Activated naive CD4-positive, alpha-beta T cell treated with anti-CD3 and anti-CD28 coated beads, Interleukin-2, amount 50 U/mL, for 72 hours (primary cell): ENCODE measurements at places on chromosomes 12 and 14. TPM values are rescaled to one million over a fixed set of nuclear protein-coding genes. Genes with fewer than 3 reads are reported as not detected.

- DNase-seq: no peak
Observed at GRCh38 chr14:100230361-100230760, 8.6 kb upstream of the YY1 start.

Gene MEG3
- not detected for total RNA-seq

DNA sequence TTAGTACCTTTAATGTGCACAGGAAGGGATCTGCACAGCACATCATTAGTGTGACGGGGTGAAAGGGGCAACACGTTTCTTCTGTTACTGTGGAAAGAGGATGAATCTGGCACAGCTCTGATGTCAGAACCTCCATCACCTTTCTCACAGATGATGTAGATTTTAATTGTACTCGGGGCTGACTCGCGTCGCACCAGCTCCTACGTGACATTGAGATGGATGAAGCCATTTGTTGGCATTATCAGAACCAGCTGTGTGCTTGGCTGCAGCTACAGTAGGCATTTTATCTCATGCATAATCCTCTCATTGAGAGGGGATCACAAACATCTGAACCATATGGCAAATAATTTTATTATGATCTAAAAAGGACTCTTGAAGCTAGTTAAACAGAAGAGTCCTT is 173.6 kb downstream of the PDZRN4 start:
- DNase-seq: no peak

Gene KRT3
- 0.09 TPM for total RNA-seq

DNA sequence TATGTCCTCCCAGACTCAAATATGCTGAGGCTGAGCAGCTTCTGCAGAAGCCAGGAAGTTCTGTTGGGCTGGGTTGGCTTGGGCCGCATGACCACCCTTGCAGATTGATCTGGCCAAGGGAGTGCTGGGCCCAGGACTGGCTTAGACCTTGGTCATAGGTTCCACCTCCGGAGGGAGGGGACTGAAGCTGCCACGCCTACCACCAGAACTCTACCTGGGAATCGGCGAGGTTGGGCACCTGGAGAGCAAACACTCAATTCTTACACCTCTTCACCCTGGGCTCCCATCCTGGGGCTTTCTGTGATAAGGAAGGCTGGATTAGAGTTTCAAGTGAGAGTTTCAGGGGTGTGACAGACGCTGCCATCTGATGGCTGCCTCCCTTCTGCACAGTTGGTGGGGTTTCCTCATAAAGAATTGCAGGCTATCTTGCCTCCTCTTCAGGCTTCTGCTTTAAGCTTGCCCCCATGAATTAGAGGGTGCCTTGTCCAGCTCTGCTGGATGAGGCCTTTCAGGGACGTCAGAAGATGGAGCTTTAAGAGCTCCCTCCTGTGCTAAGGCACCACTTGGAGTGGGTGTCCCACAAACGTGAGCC is 5.8 kb downstream of the SLC24A4 start:
- DNase-seq: no peak

Gene RERG
- not detected for total RNA-seq

Gene KNTC1
- total RNA-seq: 199 TPM

GRCh38 chr14:91968280-91968679 is 20.8 kb upstream of the FBLN5 start:
- DNase-seq: no peak

Gene CCDC196
- not detected for total RNA-seq

DNA sequence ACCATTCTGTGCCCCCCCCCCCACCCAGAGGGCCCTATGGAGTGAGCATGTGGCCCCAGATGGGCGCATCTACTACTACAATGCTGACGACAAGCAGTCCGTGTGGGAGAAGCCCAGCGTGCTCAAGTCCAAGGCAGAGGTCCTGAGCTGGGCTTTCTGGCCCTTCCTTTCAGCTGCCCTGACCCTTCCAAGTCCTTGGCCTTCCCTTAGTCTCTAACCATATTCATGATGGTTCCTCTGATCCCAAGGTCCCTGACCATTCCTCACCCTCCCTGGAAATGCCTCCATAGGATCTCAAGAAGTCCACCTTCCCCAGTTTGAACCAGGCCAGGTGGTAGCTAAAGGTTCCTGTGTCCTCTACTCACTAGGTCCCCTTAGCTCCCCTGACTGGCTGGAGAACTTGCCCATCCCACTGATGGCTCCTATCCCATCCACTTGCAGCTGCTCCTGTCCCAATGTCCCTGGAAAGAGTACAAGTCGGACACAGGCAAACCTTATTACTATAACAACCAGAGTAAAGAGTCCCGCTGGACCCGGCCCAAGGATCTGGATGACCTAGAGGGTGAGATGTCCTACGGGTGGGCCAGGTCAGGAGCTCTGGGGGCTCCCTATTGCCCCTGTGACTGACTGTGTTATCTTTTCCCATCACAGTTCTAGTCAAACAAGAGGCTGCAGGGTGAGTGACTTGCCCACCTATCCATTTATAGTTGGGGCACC is 9.8 kb downstream of the PRPF40B start:
- no peak for DNase-seq

GRCh38 chr12:7498809-7499208 is 4.8 kb downstream of the CD163 start:
- DNase-seq: no peak

DNA sequence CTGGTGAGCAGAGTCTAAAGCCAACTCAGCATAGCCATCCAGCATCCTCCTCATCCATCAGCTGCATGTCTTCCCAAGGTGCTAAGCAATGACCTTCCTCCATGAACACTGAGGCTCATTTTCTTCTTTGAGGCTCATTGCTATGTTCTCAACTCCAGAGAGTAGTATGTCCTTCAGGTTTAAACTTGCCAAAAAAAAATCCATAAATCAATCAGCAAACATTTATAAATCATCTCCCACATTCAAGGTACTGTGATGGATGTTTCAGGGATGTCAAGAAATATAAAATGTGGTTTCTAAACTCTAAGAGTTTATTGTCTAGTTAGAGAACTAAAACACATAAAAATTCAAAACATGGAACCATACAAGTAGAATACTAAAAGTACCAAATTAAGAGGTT is 29.8 kb upstream of the MDM1 start:
- DNase-seq: no peak

DNA sequence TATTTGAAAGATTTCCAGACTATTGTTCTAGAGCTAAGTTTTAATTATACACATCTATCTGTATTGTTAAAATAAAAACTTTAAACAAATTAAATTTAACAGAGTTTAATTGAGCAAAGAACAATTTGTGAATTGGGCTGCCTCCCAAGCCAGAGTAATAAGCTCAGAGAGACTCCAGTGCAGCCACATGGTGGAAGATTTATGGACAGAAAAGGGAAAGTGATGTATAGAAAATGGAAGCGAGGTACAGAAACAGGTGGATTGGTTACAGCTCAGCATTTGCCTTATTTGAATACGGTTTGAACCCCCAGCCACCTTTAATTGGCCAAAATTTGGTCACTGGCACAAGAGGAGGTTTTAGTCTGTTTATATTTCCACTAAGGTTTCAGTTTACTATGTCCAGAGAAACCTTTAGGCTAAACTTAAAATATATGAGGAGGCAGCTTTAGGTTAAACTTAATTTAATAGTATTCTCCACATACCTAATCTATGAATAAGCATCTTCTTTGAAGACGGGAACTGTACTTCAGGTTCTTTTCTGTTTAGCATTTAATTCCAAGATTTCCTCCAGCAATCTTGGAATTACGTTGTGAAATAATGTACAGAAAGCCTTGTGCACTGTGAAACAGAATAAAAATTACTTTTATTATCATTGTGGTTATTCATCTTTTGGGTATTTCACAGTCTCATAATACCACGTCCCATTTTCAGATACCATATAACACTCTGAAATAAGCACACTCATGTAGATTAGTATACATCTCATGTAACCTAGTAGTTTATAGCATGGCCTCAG is 19.4 kb downstream of the SRGAP1 start:
- DNase-seq: no peak

Gene COCH
- total RNA-seq: 1.4 TPM

GRCh38 chr14:68079941-68080697 is 260.5 kb downstream of the RAD51B start:
- DNase-seq: no peak

DNA sequence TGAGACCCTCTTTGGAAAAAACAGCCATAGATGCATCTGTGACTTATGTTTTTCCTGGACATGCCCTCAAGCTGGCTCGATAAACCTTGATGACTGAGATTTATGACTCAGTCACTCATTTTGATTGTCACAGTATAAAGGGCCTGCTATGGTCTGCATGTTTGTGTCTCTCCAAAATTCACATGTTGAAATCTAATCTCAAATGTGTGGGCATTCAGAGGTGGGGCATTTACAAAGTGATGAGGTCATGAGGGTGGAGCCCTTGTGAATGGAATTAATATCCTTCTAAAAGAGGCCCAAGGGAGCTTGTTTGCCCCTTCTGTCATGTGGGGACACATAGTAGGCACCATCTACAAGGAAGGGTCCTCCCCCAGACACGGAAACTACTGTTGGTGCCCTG is 372.9 kb downstream of the APAF1 start:
- DNase-seq: no peak

DNA sequence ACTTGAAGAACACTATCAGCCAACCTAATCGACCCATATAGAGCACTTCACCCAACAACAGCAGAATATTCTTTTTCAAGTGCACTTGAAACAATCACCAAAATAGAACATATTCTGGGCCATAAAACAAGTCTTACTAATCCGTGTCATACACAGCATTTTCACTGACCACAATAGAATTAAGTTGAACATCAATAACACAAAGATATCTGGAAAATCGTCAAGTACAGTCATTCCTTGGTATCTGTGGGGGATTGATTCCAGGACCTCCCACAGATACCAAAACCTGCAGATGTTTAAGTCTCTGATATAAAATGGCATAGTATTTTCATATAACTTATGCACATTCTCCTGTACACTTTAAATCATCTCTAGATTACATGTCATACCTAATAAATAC is 295.7 kb downstream of the BCL11B start:
- DNase-seq: no peak

Gene KRT6C
- total RNA-seq: not detected

DNA sequence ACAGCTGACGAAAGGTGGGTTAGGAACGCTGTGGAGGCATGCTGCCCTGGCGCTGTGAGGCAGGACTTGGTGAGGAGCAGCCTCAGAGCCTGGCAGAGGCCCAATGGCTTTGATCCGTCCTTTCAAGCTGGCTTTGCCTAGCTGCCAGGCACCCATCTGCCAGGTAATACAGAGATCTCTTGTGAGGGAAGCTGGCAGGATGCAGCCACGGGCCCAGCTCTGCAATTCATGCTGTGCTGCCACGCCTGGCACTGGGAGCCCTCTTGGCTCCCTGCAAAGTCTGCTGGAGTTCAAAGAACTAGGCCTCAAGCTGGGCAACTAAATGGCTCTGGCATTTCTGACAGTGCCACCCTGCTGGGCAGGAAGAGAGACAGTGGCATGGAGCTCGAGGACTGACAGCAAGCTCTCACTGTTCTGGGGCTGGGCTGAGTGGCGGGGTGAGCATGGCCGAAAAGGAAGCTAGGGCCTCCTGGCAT is 18.7 kb downstream of the IQSEC3 start:
- DNase-seq: no peak

GRCh38 chr12:100753837-100754236 is 40.7 kb upstream of the ANO4 start:
- DNase-seq: no peak

GRCh38 chr12:87985069-87985675 is 44.0 kb downstream of the C12orf50 start:
- no peak for DNase-seq

Gene IL26
- total RNA-seq: not detected

Gene SLCO1A2
- not detected for total RNA-seq

DNA sequence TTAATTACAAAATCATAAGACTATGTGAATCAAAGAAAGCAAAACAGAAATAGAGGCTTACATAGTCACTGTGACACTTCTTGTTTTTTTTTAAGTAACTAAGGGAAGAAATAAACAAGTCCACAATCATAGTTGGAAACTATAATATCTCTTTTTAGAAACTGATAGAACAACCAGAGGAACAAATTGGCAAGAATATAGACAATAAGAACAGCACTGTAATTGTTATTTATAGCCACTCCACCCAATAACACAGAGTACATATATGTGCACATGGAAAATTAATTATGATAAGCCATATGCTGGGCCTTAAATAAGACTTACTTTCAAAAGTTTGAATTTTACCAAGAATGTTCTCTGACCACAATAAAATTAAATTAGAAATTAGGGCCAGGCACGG is 101.1 kb downstream of the PLEKHG7 start:
- DNase-seq: no peak

Gene SLC25A47
- total RNA-seq: 0.23 TPM

DNA sequence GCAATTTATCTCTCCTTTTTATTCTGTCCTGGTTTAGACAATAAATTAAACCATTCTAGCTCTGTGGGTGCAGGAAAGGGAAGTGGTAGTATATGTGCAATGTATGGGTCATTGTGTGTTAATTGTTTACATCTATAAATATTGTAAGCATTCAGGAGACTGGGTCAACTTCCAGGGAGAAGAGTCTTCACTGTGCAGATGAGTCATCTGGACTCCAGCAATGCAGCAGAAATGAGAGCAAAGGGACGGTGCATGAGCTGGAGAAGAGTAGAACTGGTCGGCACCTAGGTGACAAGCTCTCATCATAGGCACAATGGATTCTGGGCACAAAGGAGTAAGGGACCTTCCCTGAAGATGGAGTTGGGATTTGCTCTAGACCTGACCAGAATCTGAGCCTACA is 211.1 kb upstream of the DAAM1 start:
- DNase-seq: no peak

DNA sequence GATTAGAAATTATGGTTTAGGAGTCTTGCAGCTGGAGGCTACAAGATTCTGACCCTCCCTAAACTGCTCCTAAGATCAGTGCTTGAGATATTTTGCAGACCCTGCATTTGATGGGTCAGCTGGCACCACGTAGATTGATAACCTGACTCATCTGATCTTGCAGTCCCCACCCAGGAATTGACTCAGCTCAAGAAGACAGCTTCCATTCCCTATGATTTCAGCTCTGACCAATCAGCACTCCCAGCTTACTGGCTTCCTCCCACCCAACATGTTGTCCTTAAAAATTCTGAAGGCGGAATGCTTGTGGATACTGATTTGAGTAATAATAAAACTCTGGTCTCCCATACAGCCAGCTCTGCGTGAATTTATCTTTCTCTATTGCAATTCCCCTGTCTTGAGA is 23.2 kb upstream of the MTHFD1 start:
- DNase-seq: no peak

- DNase-seq: no peak
Observed at GRCh38 chr12:106120519-106121105, 18.1 kb downstream of the NUAK1 start.

Gene NELL2
- total RNA-seq: 82.3 TPM

- DNase-seq: no peak
Observed at GRCh38 chr14:89255012-89255411, 162.0 kb downstream of the FOXN3 start.
